ENCODE measurements at places on chromosomes 6 and 20.

- DNase-seq, result no peak
Measured at GRCh38 chr6:85936916-85937315, 294.2 kb upstream of the SYNCRIP start.

DNA sequence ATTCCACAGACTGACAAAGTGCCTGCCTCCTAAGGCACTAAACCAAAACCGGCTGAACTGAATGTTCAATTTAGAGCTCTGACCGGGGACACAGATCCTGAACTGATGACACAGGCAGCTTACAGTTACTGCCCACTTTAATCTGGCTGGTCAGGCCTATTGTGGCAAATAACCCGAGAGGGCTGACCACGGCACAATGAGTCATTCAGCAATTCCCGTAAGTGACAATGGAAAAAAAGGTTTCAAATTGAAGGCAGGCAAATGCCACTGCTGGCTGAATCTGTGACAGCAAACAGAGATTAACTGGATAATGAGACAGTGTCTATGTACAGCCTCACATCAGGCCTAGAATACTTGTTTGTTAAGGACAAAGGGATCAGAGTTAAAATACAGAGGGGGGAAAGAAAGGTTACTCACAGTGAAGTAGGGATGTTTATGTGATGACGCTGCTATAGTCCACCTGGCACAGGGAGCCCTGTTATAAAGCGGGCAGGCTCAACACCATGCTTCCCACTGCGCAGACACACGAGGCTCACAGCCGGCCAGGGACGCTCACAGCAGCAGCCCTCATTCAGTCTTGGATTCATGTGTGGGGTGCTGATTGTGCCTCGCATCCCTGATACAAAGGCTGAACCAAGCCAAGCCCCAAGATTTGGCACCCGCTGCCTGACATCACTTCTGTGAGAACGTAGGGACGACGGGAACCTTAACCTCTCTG, 54.4 kb downstream of the RTN4IP1 start:
- DNase-seq, result peak; percentile 54

- DNase-seq, result no peak
Measured at GRCh38 chr6:10149603-10150002, 265.3 kb downstream of the TFAP2A start.

GRCh38 chr6:26205625-26206574, 118.7 kb downstream of the HFE start:
- no peak for DNase-seq

GRCh38 chr6:16731478-16732051, 29.7 kb downstream of the ATXN1 start:
- DNase-seq, result no peak

GRCh38 chr6:82013561-82014530, 233.7 kb downstream of the IBTK start:
- DNase-seq, result no peak

GRCh38 chr6:88629838-88630494, 333.5 kb downstream of the RNGTT start:
- no peak for DNase-seq

- DNase-seq, result no peak
Measured at GRCh38 chr20:6623989-6624388, 143.5 kb upstream of the BMP2 start.

All from GM04504 (cell line).